NCI-H526 treated with DMSO at 0.1 percent for 48 hours (cell line): ENCODE measurements at places on chromosomes 3 and 15.
A peak's percentile ranks its signal among the peaks of the same experiment; 100 is the strongest.

DNA sequence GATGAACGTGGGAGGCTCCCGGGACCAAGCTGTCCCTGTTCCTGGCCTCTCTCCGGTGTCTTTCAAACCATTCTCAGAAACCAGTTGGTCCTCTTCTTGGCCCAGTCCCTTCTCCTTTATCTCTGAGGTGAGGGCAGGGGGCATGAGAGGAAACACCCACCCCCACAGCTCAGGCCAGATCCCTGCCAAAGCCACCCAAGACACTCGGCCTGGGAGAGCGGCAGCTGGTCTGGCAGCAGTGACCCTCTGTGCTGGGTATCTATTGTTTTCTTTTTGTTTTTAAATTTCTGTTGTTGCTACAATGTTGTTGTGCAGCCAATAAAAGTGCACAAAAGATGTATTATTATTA is 27.3 kb downstream of the ACSBG1 start:
- no peak for DNase-seq

- no peak for DNase-seq
Observed at GRCh38 chr15:38624244-38625205, 59.9 kb upstream of the RASGRP1 start.

GRCh38 chr3:133230195-133230594 is 169.7 kb upstream of the BFSP2 start:
- DNase-seq: no peak

- DNase-seq: no peak
Observed at GRCh38 chr15:84863565-84864443, 20.7 kb upstream of the SLC28A1 start.

- DNase-seq: no peak
Observed at GRCh38 chr3:158111861-158112260, 2.0 kb downstream of the RSRC1 start.

- no peak for DNase-seq
Observed at GRCh38 chr3:112397556-112397955, 64.6 kb downstream of the CD200 start.

GRCh38 chr3:189787632-189788031 is 156.4 kb downstream of the TP63 start:
- no peak for DNase-seq

GRCh38 chr3:13575459-13576061 is 26.6 kb downstream of the FBLN2 start:
- no peak for DNase-seq

- peak; percentile 23 for DNase-seq
Observed at GRCh38 chr3:73056014-73056844, 5.2 kb upstream of the EBLN2 start.
